ENCODE measurements at places on chromosomes 5 and 9. TPM values are rescaled to one million over a fixed set of nuclear protein-coding genes. Genes with fewer than 3 reads are reported as not detected.
A peak's percentile ranks its signal among the peaks of the same experiment; 100 is the strongest.

DNA sequence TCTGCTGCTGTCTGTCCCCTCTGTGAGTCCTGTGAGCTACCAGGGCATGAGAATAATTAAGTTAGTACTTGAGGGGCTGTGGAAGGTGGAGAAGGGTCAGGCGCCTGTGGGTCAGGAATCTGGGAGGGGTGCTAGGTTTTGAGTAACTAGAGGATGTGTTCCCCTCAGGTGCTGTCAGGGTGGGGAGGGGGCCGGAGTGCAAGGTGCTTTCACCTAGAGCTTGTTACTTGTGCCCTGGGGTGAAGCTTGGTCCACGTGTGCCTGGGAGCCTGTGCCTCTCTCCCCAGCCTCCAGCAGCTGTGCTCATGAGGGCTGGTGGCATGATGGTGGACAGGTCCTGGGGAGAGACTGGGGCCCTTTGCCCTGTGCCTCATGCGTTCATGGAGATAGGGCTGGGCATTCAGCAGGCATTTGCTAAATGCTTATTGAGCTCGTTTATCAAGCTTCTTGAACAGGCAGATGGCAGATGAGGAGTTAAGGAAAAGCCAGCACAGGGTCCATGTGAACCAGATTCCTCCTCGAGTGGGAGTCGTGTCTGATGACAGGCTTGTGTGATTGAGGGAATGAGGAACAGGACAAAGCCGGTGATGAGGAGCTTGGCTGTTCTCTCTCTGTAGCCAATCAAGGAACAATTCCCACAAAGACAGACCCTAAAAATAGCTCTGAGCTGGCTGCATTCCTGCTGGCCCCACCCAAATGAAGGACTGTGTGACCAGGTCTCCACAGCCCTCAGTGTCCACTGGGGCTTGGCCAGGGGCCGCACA is 40.9 kb downstream of the CACNA1B start:
- no peak for DNase-seq

- DNase-seq = no peak
These were observed 67.5 kb downstream of the SEMA6A start for GRCh38 chr5:116507051-116507537.

Gene ARSI
- total RNA-seq = 11.0 TPM

GRCh38 chr5:126801992-126802294 is 25.0 kb downstream of the LMNB1 start:
- DNase-seq = peak; percentile 59

Gene DBH
- not detected for total RNA-seq

- peak; percentile 83 for DNase-seq
These were observed 143.9 kb upstream of the SLC1A3 start for GRCh38 chr5:36462295-36463021.

- no peak for DNase-seq
These were observed 33.6 kb downstream of the TIMD4 start for GRCh38 chr5:156929366-156929948.

- peak; percentile 32 for DNase-seq
These were observed 51.4 kb upstream of the TJP2 start for GRCh38 chr9:69122549-69123141.

DNA sequence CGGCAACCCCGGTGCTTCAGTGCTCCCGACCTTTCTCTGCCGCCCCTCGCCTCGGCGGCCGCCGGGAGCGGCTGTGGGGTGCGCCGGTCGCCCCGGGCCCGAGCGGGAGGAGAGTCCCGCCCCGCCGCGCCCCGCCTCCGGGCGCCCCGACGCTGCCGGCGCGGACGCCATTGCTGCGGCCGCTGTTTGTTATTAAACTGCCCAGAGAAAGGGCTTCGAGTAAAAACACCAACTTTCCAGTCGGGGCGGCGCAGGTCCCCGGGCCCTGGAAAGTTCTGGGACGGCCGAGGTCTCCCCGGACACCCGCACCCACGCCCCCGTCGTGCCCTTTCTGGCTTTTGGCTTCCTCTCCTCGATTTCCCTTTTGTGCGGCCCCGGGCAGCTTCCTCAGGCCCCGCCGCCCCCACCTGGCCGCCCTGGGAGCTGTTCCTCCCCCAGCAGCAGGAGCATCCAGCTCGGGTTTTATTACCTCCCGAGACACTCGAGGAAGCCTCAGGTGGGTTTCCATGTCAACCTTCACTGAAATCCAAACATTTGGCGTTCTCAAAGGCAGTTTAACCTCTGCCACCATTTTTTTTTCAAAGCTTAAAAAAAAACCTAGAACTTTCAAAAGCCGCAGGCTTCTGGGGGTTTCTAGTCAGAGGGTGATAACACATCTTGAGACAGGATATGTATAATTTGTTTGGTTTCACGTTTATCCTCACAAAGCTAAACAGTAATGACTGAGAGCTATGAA is 334.4 kb downstream of the CWC27 start:
- DNase-seq = peak; percentile 29

Gene CYSRT1
- 4.4 TPM for total RNA-seq

Gene ADAMTS16
- total RNA-seq = 2.6 TPM

DNA sequence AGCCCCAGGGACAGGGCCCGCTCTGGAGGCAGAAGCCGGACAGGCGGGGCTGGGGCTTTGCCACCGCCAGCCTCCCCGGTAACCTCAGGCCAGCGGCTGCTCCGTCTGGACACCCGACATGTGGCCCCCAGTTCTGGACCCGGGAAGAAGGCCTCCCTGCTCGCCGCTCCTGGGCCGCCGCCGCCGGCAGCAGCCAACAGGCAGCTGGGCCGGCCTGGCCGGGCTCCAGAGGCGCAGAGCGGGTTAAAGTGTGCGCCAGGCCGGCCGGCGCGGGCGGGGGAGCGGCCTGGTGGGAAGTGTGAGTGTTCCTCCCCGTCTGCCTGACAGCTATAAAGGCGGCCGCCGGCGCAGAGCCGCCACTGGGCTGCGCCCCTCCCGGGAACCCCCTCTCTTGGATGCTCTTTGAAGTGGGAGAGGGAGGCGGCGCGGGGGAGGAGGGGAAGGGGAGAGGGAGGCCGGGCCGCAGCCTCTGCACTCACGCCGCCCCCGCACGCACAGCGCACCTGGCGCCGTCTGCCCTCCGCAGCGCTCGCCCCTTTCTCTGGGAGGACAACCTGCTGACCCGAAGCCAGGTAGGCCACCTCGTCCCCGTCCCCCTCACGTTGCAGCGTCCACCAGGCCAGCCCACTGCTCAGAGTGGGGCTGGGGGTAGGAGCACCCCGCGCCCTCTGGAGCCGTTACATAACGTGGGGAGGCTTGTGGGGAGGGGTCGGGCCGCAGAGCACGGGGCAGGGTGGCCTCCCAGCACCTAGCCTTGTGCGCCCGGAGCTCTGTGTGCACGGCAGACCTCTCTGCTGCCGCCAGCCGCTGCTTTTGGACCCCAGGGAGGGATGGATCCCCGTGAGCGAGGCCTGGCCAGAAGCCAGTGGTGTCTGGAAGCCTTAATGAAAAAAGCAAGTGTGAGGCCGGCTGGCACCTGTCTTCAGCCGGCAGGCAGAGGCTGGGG is at the start of gene ADAMTSL2:
Gene ADAMTSL2 (plus strand): TSS at position 359 of the 946 bp plus-strand sequence. CDS start 2,009 bp downstream, outside the sequence.
- peak; percentile 45 for DNase-seq

- no peak for DNase-seq
These were observed 34.4 kb downstream of the ROPN1L start for GRCh38 chr5:10475931-10476676.

GRCh38 chr5:95733107-95733665 is 2.0 kb downstream of the RHOBTB3 start:
- DNase-seq = no peak

Gene PDE6A
- total RNA-seq = 0.58 TPM

Gene SPATA31D4
- total RNA-seq = not detected

Gene PGM5
- total RNA-seq = not detected

- DNase-seq = no peak
These were observed 23.5 kb upstream of the CARTPT start for GRCh38 chr5:71695595-71695994.

DNA sequence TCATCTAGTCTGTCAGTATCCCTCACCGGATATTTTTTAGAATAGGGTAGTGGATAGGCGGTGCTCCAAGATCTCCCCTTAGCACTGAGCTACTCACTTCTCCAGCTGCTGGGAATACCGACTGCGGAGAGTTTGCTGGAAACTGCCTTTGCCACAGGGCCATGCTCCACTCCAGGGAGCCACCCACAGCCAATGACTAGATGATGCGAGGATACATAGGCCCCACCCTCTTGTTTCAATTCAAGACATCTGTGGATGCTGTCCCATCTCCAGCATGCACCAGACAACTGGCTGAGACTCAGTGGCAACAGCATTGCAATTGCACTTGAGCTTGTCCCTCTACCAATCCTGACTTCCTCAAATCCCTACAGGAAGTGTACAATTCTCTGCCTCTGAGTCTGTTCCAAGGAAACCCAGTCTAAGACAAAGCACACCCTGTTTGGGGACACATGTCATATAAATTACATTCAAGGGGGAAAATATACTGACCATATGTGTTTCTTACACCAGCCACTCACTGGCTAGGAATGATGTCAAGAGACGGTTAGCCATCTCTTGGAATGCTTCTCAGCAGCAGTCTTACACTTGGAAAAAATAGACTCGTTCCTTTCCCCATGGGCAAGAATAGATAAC is 312.6 kb upstream of the KIF2A start:
- no peak for DNase-seq

DNA sequence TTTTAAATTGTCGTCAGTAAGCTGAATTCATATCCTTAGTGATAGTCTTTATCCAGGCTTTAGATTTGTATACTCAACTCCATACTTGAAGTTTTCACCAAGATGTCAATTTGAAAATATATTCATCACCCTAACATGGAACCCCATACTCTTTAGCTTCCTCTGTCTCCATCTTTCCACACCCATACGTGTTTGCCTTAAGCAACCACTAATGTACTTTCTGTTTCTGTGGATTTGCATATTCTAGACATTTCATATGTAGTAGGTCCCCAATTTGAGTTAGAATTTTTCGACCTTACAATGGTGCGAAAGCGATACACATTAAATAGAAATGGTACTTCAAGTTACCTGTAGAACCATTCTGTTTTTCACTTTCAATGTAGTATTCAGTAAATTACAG is 65.2 kb downstream of the NSD1 start:
- no peak for DNase-seq

Gene CYLC2
- not detected for total RNA-seq

Gene TSSK1B
- 0.52 TPM for total RNA-seq

Gene PCDHB6
- 0.38 TPM for total RNA-seq

GRCh38 chr9:84860249-84861115 is 191.0 kb downstream of the NTRK2 start:
- peak; percentile 37 for DNase-seq

DNA sequence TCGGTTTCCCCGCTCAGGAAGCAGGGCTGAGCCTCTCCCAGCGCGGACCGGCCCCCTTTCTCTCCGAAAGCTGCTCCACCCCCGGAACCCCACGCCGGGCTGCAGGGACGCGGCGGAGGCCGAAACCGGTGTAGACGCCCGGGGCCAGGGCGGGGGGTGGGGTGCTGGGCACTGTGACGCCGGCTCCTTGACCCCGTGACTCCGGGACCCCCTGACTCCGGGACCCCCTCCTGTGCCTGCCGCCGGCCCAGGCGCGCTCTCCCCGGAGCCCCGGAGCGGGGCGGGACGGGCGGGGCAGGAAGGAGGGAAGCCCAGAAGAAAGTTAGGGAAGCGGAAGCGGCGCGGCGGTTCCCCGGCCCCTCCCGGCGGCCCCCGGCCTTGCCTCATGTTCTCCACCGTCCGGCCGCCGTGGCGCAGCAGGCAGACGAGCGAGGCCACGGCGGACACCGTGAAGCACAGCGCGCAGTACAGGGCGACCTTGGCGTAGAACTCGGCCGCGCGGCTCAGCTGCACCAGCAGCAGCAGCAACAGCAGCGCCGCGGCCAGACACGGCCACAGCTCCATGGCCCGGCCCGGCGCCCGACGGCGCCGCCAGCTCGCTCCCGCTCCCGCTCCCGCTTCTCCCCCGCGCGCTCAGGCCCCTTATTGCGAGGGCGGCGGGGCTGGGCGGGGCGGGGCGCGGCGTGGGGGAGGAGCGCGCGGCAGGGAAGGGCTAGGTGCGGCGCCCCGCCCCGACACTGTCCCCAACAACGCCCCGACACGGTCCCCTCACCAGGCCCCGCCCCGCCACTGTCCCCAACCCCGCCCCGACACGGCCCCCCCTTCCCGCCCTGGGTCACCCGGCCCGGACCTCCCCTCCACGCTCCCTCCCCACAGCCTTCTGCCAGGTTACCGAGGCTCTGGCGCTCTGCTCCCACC is at the start of gene AGPAT2:
Gene AGPAT2 (minus strand): TSS at position 664 of the 918 bp plus-strand sequence. CDS start 100 bp downstream, at position 564.
- DNase-seq = peak; percentile 32

- no peak for DNase-seq
These were observed 50.4 kb downstream of the ZNF354C start for GRCh38 chr5:179110528-179110927.

GRCh38 chr9:121325387-121325786 is 44.7 kb downstream of the STOM start:
- DNase-seq = no peak

Gene SLC28A3
- total RNA-seq = 0.13 TPM

DNA sequence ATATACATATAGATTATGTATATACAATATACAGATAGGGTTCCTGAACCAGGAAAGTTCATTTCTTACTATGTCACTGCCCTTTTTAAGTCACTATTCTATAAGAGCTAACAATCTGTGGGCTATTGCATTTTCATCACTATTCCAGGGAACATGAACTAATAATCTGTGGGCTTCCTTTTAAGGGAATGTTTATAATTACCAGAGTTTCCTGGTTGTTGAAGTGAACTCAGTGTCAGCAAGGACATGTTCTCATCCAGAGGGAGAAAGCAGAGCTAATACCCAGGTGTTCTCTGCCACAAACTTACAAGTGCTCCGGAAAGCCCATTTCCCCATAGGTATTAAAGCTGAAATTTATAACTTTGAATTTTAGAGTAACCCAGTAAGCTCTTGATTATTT is 69.6 kb downstream of the CWC27 start:
- DNase-seq = peak; percentile 4

GRCh38 chr5:137090151-137090550 is 409.0 kb downstream of the SPOCK1 start:
- DNase-seq = no peak

DNA sequence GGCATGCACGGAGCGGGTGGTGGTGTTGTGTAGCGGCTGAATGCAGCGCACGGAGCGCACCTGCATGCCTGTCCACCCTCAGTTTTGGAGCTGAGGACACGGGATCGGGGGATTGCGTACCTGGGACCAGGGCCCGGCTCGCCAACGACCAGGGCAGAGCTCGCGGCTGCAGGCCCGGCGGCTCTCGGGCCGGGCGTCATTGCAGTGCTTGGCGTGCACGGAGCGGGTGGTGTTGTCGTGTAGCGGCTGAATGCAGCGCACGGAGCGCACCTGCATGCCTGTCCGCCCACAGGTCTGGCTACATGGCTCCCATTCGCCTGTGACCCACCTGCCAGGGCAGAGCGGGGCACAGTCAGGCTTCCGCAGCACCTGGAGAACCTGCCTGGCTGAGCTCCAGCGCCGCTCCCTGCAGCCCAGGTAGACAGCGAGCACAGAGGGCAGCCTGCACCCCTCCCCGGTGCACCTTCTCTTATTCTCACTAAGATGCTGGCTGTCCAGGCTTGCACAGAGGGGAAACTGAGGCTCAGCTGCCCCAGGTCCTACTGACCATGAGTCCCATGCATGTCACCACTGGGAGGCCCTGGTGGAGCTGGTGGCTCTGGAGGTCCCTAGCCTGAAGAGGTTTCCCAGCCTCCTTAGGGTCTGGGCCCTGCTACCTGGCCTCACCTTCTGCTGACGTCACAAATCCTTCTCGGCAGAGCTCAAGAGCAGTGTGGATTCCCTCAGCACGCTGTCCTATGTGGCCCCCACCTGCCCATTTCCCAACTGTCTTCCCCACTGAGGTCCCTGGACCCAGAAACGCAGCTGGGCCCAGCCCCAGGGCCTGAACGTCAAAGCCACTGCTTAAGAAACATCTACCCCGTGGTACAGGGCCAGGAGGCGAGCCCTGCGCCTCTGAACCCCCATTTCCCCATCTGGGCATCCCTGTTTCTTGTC is 64.9 kb downstream of the ZNF354C start:
- DNase-seq = no peak
